Right forelimb (tissue), 1 donor: ENCODE measurements at places on chromosomes 1 and 21.

DNA sequence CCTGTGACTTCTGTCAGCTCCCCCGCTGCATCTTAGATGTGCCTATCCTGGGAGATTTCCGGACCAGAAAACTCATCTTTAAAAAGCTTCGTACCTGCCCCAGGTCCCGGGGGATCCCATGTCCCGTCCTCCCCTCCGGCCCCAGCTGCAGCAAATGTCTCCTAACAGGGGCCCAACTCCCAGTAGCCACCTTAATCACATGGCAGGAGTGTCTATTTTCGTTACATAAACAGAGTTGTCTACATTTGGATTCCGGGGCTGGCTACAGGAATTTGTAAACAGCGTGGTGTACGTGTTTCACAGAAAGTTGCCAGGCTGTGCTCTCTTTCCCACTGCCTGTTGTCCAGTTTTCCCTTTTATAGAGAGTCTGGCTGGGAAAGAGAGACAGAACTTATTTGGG lies 17.9 kb upstream of the KCNE2 start:
- no peak for DNase-seq

- DNase-seq = no peak
Observed at GRCh38 chr1:45429561-45430159, 61.3 kb downstream of the TESK2 start.

- no peak for DNase-seq
Observed at GRCh38 chr1:233638513-233638912, 24.6 kb downstream of the KCNK1 start.

- DNase-seq = no peak
Observed at GRCh38 chr1:6507461-6507911, 16.0 kb upstream of the PLEKHG5 start.

DNA sequence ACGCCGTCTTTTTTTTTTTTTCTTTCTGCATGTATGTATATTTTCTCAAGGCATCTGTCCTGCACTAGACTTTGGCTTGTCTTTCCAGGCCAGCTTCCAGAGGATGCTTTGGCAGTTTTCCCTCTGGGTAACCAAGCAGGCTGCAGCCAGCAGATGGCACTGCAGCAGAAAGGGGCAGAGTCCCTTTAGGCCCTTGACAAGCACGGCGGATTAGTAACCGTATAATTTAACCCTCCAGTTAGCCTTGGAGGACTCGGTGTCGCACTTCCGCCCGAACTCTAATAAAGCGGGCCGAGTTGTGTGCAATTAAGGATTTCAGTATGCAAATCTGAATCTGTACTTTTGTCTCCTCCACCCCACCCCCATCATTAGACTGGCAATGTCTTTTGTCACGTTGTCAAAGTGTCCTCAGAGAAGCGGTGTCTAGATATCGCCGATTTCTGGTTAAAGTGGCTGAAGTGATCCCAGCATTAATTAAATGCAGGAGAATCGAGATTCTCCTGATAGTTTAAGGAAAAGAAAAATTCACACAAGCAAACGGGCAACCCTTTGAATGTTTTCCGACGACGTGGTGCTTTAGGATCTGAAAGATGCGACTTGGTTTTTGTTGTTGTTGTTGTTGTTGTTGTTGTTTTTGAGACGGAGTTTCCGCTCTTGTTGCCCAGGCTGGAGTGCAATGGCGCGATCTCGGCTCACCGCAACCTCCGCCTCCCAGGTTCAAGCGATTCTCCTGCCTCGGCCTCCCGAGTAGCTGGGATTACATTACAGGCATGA lies 1.1 kb upstream of the TMEM167B start:
- peak; percentile 54 for DNase-seq

- DNase-seq = no peak
Observed at GRCh38 chr1:246454655-246455054, 52.4 kb downstream of the SMYD3 start.

GRCh38 chr1:198255784-198256183 lies 99.0 kb downstream of the NEK7 start:
- no peak for DNase-seq

DNA sequence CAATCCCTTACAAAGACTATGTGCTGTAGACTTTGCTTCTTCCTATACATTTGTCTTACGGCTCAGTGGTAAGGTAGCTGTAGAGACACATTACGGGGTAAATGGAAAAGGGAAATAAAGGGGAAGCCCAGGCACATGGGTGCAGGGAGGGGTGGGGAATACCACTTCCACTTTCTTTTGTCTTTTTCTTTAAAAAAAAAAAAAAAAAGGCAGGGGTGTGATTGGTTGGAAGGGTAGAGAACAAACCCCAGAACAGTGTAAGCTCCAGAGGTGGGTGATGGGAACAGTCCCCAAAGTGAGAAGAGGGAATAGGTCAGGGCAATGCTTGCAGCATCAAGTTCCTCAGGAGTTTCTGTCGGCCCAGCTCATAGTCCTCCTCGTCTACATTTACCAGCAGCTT lies 3.9 kb downstream of the NIT1 start:
- no peak for DNase-seq

- DNase-seq = no peak
Observed at GRCh38 chr1:158331106-158331425, 265 bp downstream of the CD1B start.

GRCh38 chr1:178344513-178345091 lies 152.2 kb downstream of the CLEC20A start:
- DNase-seq = no peak

DNA sequence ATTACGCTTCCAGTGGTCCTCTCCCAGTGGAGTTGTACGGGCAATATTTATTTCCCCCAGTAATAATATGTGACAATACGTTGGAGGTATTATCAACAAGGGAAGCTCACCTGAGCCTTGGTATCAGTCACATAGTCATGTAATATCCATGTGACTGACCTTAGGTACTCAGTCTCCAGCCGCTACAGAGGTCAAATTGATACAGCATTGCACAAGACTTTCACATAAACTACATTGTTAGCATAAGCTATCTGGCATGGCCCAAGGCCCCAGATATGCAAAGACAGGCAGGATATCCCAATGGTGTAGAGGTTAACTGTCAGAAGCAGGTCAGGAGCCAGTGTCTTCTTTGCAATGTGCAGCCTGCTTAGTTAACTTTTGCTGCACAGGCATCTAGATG lies 15.3 kb upstream of the CHIT1 start:
- DNase-seq = no peak

- no peak for DNase-seq
Observed at GRCh38 chr1:207908107-207908734, 2.7 kb downstream of the CD34 start.

GRCh38 chr1:205091043-205091740 lies 6.9 kb upstream of the TMEM81 start:
- no peak for DNase-seq

- no peak for DNase-seq
Observed at GRCh38 chr1:175922254-175922881, 179.0 kb upstream of the TNR start.

DNA sequence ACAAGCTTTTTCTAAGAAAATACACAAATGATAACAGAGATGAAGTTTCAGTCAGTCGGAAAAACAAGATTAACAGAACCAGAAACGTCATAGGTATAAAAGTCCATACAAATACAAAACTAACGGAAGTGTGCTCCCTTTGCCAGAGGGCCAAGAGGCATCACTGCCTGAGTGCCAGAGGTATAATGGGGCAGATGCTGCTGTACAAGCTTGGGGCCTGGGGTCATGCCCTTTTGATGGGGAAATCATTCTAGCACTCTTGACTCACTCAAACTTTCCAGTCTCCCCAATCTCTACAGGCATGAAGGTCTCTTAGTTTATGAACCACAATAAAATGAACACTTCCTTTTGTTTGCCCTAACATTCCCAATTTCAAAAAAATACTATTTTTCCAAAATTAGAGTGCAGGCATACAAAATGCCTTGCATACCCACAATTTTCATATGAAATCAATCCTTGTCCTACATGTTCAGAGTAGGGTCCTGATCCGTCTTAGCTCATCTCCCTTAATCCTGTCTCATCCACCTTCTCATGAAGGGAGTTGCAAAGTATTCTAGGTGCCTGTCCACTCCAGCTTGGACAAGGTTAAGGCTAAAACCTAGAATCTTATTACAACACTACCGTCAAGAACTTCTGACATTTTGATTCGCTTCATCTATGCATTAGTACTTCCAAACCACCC lies 1.5 kb downstream of the RPL22 start:
- DNase-seq = no peak

- no peak for DNase-seq
Observed at GRCh38 chr1:210310562-210311153, 18.0 kb upstream of the HHAT start.
